ENCODE measurements at places on chromosomes 5 and 9. TPM values are rescaled to one million over a fixed set of nuclear protein-coding genes. Genes with fewer than 3 reads are reported as not detected.

The MARCHF11 gene
- not detected for total RNA-seq

- DNase-seq, result no peak
Observed at GRCh38 chr5:168590666-168591065, 11.5 kb upstream of the PANK3 start.

- DNase-seq, result no peak
Observed at GRCh38 chr5:68533571-68534084, 318.1 kb downstream of the PIK3R1 start.

- peak; percentile 72 for DNase-seq
Observed at GRCh38 chr9:33106827-33107621, 30.6 kb upstream of the SMU1 start.

The CDC20B gene
- total RNA-seq, result not detected

- no peak for DNase-seq
Observed at GRCh38 chr5:39167141-39167971, 52.0 kb downstream of the FYB1 start.

- DNase-seq, result no peak
Observed at GRCh38 chr5:91687430-91687829, 304.3 kb upstream of the ARRDC3 start.

- DNase-seq, result no peak
Observed at GRCh38 chr9:112755675-112756074, 5.1 kb downstream of the SNX30 start.

GRCh38 chr5:67724412-67725135, 491.0 kb upstream of the PIK3R1 start:
- no peak for DNase-seq

GRCh38 chr9:113558632-113559502, 95.3 kb downstream of the RGS3 start:
- peak; percentile 82 for DNase-seq

DNA sequence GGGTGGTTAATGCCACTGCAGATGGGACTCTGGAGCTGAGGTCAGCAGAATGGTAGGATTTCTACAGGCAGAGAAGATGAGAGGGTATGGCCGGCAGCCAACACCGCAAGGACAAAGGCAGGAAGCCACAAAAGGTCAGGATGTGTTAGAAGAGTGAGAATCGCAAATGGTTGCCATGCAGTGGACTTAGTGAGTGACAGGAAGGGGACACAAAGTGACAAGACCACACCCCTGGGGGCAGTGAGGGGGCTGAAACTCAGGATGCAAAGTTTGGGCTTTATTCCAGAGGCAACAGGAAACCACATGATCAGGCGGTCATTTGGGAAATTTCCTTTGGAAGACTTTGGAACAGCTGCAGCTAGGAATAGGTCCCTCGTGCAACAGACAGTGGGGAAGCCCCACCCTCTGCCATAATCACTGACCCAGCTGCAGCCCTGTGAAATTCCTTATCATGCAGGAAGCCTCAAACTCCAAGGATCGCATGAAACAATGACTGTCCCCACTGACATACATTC, 14.2 kb upstream of the CCDC180 start:
- peak; percentile 29 for DNase-seq

The XPA gene
- 14.8 TPM for total RNA-seq

The DIRAS2 gene
- not detected for total RNA-seq

The IL4 gene
- not detected for total RNA-seq

DNA sequence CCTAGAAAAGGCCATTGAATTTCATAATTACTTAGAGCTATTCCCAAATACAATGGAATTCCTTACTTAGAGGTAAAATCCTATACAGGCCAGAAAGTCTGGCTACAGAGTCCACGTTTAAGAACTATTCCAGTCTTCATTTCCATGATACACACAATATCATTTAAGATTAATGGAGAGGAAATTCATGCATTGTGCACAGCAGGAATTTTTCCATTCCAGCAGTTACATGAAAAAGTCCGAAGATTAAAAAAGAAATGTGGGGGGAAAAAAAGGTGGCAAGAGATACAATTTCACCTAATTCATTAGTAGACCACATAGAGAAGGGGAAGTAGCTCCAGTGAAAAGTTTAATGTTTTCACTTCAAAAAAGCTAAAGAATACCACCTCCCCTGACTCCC, 63.1 kb downstream of the CHD1 start:
- no peak for DNase-seq

GRCh38 chr9:93955111-93955980, at the start of gene BARX1:
TSS of gene BARX1 (minus strand) at chr9:93955355. CDS start at chr9:93955146, 209 bp downstream.
- DNase-seq, result no peak

The ORM2 gene
- total RNA-seq, result not detected

DNA sequence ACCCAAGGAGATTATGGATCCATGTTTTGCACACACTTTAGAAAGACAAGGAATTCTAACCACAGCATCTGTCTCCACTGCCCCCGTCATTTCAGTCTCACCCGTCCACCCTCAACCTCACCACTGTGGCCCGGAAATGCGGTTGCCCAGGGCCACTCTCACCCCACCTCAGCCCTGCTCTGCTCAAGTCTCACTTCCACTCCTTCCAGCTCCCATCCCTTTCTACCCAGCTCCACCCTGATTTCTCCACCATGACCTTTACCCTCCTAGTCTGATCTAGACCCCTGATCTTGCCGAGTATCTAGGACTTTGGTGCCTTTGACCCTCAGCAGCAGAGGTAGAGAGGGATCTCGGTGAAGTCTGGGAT, 7.2 kb upstream of the KCNIP1 start:
- no peak for DNase-seq

DNA sequence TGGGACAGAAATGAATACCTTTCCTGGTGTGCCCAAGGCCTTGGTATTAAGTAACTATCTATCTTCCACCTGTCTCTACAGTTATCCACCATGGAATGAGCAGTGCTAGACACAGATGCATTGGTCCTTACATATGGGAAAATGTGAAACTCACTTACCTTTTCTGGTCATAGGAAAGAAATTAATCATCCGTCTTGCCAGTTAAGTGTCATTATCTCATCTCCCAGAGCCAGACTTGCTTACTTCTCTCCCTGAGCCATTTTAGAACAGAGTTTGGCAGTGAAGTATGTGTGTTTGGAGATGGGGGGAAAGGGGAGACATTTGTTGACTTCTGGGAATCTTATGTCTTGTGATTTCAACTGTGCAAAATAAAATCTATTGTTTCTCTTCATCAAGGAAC, 1211.0 kb upstream of the CDH6 start:
- DNase-seq, result no peak

GRCh38 chr5:2719332-2719731, 32.1 kb downstream of the IRX2 start:
- DNase-seq, result no peak
